ENCODE measurements at places on chromosomes 3 and 15.

DNA sequence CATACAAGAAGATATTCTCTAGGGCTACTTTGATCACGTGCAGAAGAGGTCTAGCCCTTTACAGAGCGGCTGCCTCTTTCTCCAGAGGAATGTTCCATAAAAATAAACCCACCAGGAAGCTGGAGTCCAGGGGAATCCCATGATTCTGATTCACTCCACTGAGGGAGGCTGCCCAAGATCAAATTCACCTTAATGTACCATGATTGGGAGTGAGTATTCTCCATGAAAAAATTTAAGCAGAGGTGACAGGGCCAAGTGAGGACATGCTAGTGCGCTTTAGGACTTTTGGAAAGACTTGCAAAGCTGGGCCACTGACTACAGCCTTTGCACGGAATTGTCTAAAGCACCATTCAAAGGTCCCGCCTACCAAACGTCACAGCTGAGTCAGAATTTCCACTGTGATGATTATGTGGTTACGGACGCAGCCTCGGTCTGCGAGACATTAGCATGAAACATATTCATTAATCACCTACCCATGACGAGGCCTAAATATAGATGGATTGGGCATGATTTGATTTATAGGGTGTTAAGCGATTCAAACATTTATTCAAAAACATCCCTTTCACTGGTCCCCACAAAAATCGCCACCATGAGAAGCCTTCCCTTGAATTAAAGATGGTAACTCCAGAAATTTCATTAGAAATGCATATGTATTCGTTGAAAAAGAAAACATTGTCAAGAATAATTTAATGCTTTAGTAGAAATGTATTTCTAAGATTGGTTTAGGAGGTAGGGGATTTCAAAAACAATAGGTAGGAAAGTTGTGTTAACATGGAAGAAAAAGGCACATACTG lies 152.6 kb downstream of the GREM1 start:
- no peaks in the 10 kb centered on the region for H3K27me3 ChIP-seq
- H3K4me1 ChIP-seq = no peaks in the 10 kb centered on the region
- H3K36me3 ChIP-seq = no peaks in the 10 kb centered on the region
- no peak overlapping the region for H3K4me3 ChIP-seq
- no peak for DNase-seq
- H3K27ac ChIP-seq = no peak overlapping the region

- H3K4me3 ChIP-seq = no peak overlapping the region
- H3K4me1 ChIP-seq = peaks cover 14% of the 10 kb centered on the region
- no peaks in the 10 kb centered on the region for H3K27me3 ChIP-seq
These were observed 29.5 kb downstream of the SLCO3A1 start for GRCh38 chr15:91882858-91883586.

DNA sequence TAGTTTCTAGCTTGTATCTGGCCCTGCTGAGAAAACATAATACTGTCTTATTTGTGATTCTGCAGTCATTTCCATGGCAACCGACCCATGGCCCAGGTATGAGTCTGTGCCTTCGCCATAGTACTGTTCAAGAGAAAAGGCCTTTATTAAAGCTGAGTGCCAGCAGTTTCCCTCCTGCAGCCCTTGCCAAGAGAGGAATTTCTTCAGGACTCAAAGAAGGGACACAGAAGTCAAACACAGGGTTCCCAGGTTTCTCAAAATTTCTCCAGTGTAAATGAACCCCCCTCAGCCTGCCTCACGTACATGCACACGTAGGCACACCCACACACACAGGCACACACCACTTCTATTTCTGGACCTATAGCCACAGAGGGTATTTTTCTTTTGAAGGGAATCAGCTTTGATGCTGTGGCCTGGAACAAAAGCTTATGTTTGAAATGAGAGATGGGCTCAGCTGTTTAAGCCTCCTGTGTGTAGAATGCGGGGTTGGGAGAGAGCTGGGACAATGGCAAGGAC lies 269.2 kb downstream of the PDCD6IP start:
- H3K27me3 ChIP-seq = no peaks in the 10 kb centered on the region
- H3K4me1 ChIP-seq = no peaks in the 10 kb centered on the region
- H3K27ac ChIP-seq = no peak overlapping the region

GRCh38 chr3:108887777-108888176 lies 65.2 kb downstream of the TRAT1 start:
- H3K27me3 ChIP-seq = no peaks in the 10 kb centered on the region
- no peak for DNase-seq
- no peak overlapping the region for H3K4me3 ChIP-seq
- no peaks in the 10 kb centered on the region for H3K36me3 ChIP-seq

DNA sequence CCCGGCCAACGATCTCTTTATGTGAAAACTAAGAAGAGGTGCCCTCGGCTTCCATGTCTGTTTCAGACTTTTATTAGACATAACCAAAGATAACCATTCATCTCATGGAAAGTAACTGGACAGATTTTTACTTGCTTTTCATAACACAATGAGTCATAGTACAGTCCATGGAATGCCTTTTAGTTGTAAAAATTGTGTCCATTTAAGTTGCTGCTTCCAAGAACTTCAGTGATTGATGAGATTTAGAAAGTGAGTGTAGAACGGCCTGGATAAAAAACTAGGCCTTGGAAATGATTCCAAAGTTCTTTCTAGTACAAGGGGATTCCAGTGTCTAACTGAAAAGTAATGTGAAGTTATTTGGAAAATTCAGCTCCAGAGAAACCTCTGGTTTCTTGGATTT lies 10.8 kb downstream of the EIF2AK4 start:
- no peak for DNase-seq
- no peaks in the 10 kb centered on the region for H3K36me3 ChIP-seq
- no peaks in the 10 kb centered on the region for H3K4me1 ChIP-seq
- H3K4me3 ChIP-seq = no peak overlapping the region
- H3K27me3 ChIP-seq = no peaks in the 10 kb centered on the region
- H3K27ac ChIP-seq = no peak overlapping the region

DNA sequence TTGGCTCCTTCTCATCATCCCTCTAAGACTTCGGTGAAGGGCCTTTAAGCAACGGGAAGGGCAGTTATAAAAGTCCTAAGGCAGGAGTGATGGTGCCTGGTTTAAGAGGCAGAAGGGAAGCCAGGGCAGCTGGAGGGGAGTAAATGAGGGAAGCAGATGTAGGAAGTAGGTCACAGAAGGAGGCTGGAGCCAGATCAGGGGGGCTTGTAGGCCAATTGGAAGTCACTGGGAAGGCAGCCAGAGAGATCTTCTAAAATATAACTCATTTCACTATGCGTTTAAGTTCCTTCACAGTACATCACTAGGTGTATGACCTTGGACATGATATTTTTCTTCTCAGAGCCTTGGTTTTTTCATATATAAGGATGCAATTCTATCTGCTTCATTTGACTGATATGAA lies 94.7 kb downstream of the MYH15 start:
- no peaks in the 10 kb centered on the region for H3K27me3 ChIP-seq
- H3K4me3 ChIP-seq = no peak overlapping the region
- DNase-seq = no peak
- no peak overlapping the region for H3K27ac ChIP-seq
- no peaks in the 10 kb centered on the region for H3K36me3 ChIP-seq
- no peaks in the 10 kb centered on the region for H3K4me1 ChIP-seq

DNA sequence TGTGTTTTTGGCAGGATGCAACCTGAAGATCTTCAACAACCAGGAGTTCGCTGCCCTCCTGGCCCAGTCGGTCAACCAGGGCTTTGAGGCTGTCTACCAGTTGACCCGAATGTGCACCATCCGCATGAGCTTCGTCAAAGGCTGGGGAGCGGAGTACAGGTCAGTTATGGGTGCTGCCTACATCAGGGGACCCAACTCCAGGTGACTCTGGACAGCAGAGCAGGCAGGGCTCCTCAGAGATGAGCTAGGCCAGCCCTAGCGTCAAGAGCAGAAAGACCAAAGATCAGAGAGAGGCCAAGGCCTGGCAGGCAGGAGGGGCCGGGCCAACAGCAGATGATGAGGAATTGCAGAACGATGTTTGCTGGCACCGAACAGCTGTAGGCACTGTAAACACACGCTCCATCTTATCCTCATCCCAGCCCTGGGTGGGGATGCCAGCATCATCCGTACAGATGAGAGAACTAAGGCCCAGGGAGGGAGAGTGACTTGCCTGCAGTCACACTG lies 67.1 kb downstream of the AAGAB start:
- H3K27ac ChIP-seq = no peak overlapping the region
- peaks cover 14% of the 10 kb centered on the region for H3K4me1 ChIP-seq
- H3K4me3 ChIP-seq = no peak overlapping the region
- no peaks in the 10 kb centered on the region for H3K27me3 ChIP-seq

DNA sequence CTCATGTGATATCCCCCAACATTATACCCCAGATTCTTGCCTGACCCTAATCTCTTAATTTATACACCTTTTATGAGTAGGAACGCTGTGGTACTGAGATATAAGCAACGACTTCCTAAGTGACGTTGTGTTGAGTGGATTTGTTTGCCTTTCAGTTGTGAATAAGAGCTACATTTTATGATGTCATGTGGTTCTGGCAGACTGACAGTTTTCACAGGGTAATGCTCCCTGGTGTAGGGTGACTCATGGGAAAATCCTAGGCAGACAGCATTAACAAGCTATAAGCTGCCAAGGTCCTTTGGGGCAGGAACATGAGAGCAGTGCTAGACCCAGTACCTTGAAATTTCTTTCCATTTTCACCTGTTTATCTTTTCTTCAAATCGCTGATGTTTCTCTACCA lies 11.2 kb downstream of the C3orf52 start:
- no peaks in the 10 kb centered on the region for H3K27me3 ChIP-seq
- H3K27ac ChIP-seq = no peak overlapping the region
- H3K4me1 ChIP-seq = peaks cover 9% of the 10 kb centered on the region

DNA sequence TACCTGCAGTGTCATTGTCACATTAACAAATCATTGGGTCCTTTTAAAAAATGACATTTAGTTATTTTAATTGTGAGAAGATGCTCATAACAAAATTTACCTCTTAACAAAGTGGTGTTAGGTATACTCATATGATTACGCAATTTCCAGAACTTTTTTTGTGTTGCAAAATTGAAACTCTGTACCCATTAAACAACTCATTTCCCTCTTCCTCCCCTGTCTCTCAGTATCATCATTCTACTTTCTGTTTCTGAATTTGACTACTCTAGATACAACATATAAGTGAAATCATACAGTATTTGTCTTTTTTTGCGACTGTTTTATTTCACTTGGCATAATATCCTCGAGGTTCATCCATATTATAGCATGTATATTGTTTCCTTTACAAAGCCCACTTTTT lies 58.7 kb upstream of the CHST2 start:
- no peaks in the 10 kb centered on the region for H3K27me3 ChIP-seq
- H3K36me3 ChIP-seq = peaks cover 18% of the 10 kb centered on the region
- H3K4me1 ChIP-seq = no peaks in the 10 kb centered on the region
- H3K4me3 ChIP-seq = no peak overlapping the region
- no peak overlapping the region for H3K27ac ChIP-seq

GRCh38 chr15:59941612-59942011 lies 62.5 kb upstream of the FOXB1 start:
- H3K27ac ChIP-seq = no peak overlapping the region
- no peak for DNase-seq
- peaks cover 18% of the 10 kb centered on the region for H3K27me3 ChIP-seq
- H3K4me3 ChIP-seq = no peak overlapping the region
- no peaks in the 10 kb centered on the region for H3K36me3 ChIP-seq
- H3K4me1 ChIP-seq = no peaks in the 10 kb centered on the region

GRCh38 chr15:54250326-54250725 lies 272.1 kb downstream of the UNC13C start:
- no peak overlapping the region for H3K4me3 ChIP-seq
- no peaks in the 10 kb centered on the region for H3K27me3 ChIP-seq
- H3K27ac ChIP-seq = no peak overlapping the region
- no peak for DNase-seq

DNA sequence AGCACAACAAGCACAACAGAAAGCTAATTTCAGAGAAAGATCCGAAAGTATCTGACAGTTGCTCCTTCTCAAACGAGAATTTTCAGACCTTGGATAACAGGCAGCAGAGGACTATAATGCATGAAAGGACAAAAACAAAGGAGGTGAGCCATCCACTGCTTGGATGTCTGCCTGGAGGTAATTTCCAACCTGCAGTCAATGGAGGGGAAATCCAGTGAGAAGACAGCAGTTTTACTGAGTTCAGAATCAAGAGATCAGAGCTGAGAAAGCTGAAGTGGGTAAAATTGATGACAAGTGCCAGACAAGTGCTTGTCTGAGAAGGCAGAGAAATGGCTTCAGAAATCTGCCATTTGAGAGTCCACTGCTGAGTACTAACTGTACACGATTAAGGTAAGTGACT lies 22.1 kb downstream of the UBE3A start:
- H3K27me3 ChIP-seq = no peaks in the 10 kb centered on the region
- H3K4me3 ChIP-seq = no peak overlapping the region
- H3K27ac ChIP-seq = no peak overlapping the region
- no peaks in the 10 kb centered on the region for H3K36me3 ChIP-seq
- no peaks in the 10 kb centered on the region for H3K4me1 ChIP-seq

- H3K4me3 ChIP-seq = no peak overlapping the region
- no peaks in the 10 kb centered on the region for H3K4me1 ChIP-seq
- no peak overlapping the region for H3K27ac ChIP-seq
- DNase-seq = no peak
- no peaks in the 10 kb centered on the region for H3K27me3 ChIP-seq
These were observed 106.0 kb downstream of the MEX3B start for GRCh38 chr15:81939604-81940440.

GRCh38 chr15:63402498-63403253 lies 21.0 kb upstream of the CA12 start:
- peaks cover 4% of the 10 kb centered on the region for H3K4me1 ChIP-seq
- H3K27me3 ChIP-seq = no peaks in the 10 kb centered on the region
- DNase-seq = no peak
- H3K27ac ChIP-seq = no peak overlapping the region
- H3K36me3 ChIP-seq = no peaks in the 10 kb centered on the region

- no peak for DNase-seq
- no peaks in the 10 kb centered on the region for H3K36me3 ChIP-seq
- no peak overlapping the region for H3K27ac ChIP-seq
- H3K4me3 ChIP-seq = no peak overlapping the region
These were observed 24.6 kb downstream of the ALDH1L1 start for GRCh38 chr3:126155819-126156218.

- DNase-seq = no peak
- H3K4me1 ChIP-seq = no peaks in the 10 kb centered on the region
- no peaks in the 10 kb centered on the region for H3K27me3 ChIP-seq
- H3K27ac ChIP-seq = no peak overlapping the region
- H3K4me3 ChIP-seq = no peak overlapping the region
These were observed 44.8 kb downstream of the ALDH1L1 start for GRCh38 chr3:126135406-126136076.

DNA sequence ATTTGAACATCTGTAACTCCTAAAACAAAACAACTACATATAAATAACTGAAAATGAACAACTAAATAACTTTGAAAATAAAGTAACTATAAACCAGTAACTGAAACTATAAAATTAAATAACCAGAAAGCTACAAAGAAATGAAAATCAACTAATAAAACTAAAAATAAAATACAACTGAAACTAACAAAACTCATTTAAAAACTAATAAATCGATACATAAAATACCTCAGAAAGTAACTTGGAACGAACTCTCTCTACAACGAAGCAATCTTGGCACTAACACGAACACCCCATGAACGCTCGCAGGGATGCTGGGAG lies 15.9 kb upstream of the LAMP3 start:
- H3K27me3 ChIP-seq = no peaks in the 10 kb centered on the region
- H3K4me3 ChIP-seq = peak overlapping the region; percentile 70
- H3K36me3 ChIP-seq = no peaks in the 10 kb centered on the region
- DNase-seq = no peak
- peak overlapping the region; percentile 80 for H3K27ac ChIP-seq
- peaks cover 9% of the 10 kb centered on the region for H3K4me1 ChIP-seq
